ENCODE measurements at places on chromosomes 2 and 18. TPM values are rescaled to one million over a fixed set of nuclear protein-coding genes. Genes with fewer than 3 reads are reported as not detected.

- no peak for DNase-seq
Measured at GRCh38 chr2:144477957-144478311, 42.0 kb downstream of the ZEB2 start.

- DNase-seq, result no peak
Measured at GRCh38 chr18:64981915-64982314, 768.9 kb upstream of the CDH7 start.

GRCh38 chr18:36488131-36488530 is 190.6 kb downstream of the FHOD3 start:
- no peak for DNase-seq

GRCh38 chr18:61953161-61953560 is 60.4 kb upstream of the RNF152 start:
- DNase-seq, result no peak

- DNase-seq, result no peak
Measured at GRCh38 chr2:151891566-151892194, 63.5 kb upstream of the ARL5A start.

- DNase-seq, result no peak
Measured at GRCh38 chr18:13376298-13376840, 157.8 kb downstream of the LDLRAD4 start.

- DNase-seq, result no peak
Measured at GRCh38 chr18:31710826-31711225, 26.4 kb upstream of the B4GALT6 start.

DNA sequence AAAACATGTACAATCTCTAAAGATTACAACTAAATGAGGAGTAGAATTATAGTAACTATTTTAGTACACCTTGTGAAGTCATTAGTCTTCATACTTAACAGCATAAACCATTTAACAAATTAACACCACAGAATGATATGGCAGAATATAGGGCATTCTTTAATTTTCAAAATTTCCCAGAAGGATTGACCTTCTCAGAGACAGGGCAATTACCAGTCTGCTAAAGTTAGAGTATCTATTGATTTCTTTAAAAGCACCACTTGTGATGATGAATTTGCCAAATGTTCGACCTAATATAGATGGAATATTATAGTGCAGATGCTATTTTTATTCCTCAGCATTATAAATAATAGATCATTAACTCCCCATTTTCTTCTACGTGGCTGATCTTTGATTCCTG is 192.6 kb downstream of the DPP4 start:
- DNase-seq, result no peak

DNA sequence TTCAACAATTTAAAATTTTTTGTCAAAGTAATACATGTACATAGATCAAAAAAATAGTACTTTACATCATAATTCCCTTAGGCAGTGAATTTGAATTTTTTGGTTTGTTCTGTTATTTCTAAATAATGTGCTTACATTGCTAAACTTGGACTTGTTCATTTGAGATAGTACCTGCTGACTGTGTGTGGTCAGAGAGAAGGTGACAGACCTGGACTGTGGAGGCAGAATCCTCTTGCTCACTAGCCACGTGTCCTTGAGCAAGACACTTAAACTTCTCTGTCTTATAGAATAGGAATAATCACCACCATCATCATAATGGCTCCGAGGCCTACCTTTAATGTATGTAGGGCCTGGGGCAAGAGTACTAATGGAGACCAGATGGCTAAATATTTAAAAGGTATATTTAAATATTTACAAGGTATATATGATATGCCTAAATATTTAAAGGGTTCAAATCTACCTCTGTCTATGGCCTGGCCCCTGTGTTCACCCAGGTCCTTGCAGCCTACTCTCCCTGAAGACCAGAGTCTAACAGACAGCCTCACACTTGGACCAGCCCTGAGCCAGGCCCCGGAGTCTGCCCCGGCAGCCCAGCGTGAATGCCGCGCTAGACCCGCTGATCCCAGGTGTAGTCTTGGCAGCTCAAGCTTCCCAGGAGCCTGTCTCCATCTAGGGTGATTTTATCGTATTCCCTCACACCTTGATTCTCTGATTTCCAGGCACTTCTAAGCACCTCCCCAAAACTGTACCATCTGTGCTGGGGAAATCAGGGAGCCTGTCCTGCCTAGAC is 33.5 kb downstream of the ZNF532 start:
- no peak for DNase-seq

GRCh38 chr2:57602733-57603132 is 443.9 kb upstream of the VRK2 start:
- DNase-seq, result no peak

DNA sequence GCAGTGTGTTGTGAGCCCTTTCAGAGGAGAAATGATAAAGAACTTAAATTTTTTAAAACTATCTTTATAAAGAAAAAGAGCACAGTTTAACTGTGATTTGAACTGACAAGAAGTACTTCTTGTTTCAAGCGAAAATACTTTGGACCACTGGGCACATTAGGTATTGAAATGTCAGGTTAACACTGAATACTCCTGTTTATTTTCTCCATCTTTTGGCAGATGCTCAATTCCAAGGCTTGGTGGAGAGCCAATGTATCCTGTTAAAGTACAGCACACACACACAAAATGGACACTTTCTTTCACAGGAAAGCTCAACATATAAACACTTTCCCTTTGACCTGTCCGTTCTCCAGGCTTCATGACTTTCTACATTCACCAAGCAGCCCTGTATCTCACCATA is 32.6 kb upstream of the SP3 start:
- no peak for DNase-seq

GRCh38 chr2:147619808-147620207 is 225.0 kb upstream of the ACVR2A start:
- DNase-seq, result no peak

DNA sequence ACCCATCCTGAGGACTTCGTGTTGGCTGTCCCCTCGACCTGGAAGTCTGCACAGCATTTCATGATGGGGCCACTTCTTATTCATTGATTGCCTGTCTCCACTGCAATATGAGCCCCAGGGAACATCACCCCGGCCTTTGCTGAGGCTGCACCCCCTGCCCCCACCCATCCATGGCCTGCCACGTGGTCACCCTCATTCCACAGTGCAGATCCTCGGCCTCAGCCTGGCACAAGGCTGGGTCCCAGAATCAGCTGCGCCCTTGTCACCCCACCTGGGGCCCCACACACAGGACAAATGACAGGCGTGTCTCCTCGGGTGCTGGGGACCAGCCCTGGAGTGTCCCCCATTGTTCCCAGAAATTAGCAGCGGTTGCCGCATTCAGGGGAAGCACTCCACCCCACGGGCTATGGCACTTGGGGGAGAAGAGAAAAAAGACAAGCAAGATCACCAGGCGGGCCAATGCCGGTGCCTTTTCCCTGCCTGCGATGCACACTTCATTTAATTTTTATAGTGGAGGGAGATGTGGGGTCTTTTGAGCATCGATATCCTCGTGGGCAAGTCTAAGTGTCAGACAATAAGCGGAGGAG is 157.4 kb downstream of the INHBB start:
- DNase-seq, result no peak

Gene VWC2L
- not detected for total RNA-seq

Gene IWS1
- total RNA-seq, result 37.2 TPM

Gene TLX2
- not detected for total RNA-seq

Gene RAB6D
- not detected for total RNA-seq

Gene DSG2
- 39.4 TPM for total RNA-seq

Gene SERPINB5
- 0.34 TPM for total RNA-seq

Data from left lung (tissue), 14 donors.